ENCODE measurements at places on chromosomes 5 and 9.

DNA sequence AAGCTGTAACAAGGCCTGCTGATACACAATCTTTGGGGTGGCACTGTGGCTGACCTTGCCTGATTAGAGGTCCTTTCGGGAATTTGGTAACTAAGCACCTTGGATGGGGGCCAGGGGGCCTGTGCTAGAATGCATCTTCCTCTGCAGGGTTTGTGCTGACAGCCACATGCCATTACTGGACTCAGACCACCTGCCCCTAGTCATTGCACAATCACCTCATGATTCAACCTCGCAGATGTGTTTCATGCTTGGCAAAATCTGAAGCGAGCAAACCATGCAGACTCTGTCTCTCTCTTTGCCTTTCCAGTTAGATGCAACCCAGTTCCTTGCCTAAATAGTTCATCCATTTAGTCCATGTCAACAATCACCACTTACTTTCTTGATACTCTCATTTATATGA lies 96.5 kb upstream of the ERCC6L2 start:
- H3K27me3 ChIP-seq: no peaks in the 10 kb centered on the region
- H3K4me1 ChIP-seq: no peaks in the 10 kb centered on the region
- DNase-seq: no peak
- no peak overlapping the region for H3K27ac ChIP-seq

DNA sequence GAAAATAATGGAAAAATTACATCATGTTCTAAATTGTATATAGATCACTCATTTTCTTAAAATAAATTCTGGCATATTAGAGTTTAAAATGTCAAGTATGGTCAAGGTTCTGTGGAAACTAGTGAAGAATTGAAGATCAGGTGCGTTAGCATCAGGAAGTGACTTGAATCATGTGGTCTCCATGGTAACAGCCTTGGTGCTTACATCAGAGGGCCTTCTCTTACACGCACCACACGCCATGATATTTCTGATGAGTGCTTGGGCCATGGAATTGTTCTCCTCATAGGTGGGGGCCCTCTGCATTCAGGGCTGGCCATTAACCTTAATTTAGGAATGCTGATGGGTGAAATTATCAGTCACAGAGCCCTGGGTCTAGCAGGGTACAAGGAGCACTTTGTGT lies 288.1 kb upstream of the EFNA5 start:
- no peak overlapping the region for H3K4me3 ChIP-seq
- H3K27me3 ChIP-seq: no peaks in the 10 kb centered on the region
- no peaks in the 10 kb centered on the region for H3K4me1 ChIP-seq
- H3K36me3 ChIP-seq: no peaks in the 10 kb centered on the region
- DNase-seq: no peak

DNA sequence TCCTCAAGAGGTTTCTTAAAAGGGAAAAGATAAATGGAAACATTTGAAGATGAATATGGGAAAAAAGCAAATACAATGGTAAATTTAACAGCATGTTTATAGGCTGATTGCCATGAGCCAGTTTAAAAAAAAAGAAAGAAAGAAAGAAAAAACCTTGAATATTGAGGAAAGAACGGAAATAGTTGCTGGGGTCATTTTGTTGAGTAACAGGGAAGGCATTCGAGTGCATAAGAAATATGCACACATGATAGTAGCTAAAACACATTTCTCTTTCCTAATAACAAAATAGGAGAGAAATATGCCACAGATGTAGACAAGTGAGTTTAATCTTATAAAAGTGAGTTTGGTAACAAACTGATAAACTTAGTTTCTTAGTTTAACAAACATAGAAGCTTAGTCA lies 864.6 kb upstream of the ACO1 start:
- H3K4me1 ChIP-seq: no peaks in the 10 kb centered on the region
- H3K4me3 ChIP-seq: no peak overlapping the region
- H3K27me3 ChIP-seq: no peaks in the 10 kb centered on the region
- no peaks in the 10 kb centered on the region for H3K36me3 ChIP-seq

DNA sequence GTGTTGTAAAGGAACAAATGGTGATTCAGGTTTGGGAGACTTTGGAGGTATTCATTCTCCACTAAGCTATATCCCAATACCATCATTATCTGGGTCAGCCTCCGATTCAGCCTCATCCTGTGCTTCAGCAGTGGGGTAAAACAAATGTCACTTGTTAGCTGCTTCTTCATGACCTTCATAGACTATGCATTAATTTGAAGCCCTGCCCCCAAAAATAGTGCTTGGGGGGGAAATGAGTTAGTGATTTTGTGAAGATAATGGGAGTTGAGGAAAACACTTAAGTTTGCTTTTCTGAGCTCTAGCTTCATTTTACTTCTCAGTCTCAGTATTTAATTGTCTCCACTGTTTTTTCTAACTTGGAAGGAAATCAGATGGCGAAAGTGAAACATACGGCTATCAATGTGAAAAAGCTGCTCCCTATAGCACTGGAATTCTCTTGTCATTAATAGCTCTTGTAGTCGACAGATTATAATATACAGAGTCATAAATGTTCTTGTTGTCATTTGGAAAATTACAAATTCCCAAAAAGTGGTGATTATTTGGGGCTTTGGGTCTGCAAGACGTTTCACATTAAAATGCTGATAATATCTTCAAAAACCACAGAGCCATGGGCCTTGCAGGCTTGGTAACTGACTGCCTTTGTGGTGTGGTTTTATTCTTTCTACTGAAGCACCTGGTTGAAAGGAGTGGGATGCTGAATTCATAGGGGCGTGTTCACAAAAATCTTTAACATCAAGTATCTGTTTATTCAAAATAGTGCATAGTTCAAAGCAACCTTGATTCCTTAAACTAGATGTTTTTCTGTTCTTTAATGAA lies 40.0 kb downstream of the PIK3R1 start:
- H3K27ac ChIP-seq: no peak overlapping the region
- H3K4me3 ChIP-seq: no peak overlapping the region
- no peak for DNase-seq
- H3K27me3 ChIP-seq: no peaks in the 10 kb centered on the region
- no peaks in the 10 kb centered on the region for H3K36me3 ChIP-seq

DNA sequence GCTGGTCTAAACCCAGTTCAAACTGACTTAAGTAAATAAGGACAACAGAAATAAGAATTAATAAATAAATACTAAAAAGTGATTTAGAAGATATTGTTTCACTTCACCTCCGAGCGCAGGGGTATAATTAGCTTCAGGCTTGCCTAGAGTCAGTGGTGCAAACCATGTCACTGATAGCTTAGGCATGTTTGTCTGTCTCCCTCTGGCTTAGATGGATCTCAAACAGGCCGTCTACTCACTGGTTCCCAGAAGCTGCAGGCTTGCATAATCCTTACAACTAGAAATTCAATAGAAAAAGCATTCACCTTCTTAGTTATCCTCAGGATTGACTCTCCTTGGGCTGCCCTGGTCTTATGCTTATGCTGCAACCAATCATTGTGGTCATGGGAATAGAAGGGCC lies 629.8 kb upstream of the WWC1 start:
- DNase-seq: no peak
- no peaks in the 10 kb centered on the region for H3K4me1 ChIP-seq
- no peaks in the 10 kb centered on the region for H3K27me3 ChIP-seq
- no peak overlapping the region for H3K4me3 ChIP-seq

DNA sequence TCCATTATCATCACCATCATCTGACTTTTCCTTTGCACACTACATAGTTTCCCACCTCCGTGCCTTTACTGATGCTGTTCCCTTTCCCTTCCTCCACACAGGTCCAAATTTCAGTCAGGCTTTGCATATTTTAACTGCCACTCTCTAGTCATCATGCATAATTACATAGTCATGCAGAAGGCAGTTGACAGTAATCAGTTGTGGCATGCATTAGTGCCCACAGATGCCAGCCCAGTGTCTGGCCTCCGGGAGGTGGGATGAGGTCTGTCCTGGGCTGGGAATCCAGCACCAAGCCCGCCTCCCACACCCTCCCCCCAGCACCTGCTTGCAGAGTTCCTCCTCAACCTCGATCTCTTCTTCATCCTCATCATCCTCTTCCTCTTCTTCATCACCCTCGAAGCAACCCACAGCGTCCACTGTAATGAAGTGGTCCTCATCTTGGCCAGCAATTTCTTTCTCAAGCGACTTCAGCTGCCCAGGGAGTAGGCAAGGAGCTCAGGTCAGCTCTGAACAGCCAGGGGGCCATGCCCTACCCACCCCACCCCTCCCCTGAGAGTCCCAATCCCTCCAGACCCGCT lies 8.8 kb downstream of the BBLN start:
- H3K4me3 ChIP-seq: no peak overlapping the region
- no peaks in the 10 kb centered on the region for H3K27me3 ChIP-seq
- H3K36me3 ChIP-seq: peaks cover 25% of the 10 kb centered on the region

All from right lobe of liver (tissue), 6 donors.